ENCODE measurements at places on chromosomes 16 and 17. TPM values are rescaled to one million over a fixed set of nuclear protein-coding genes. Genes with fewer than 3 reads are reported as not detected.

NPIPA1 gene
- 167 TPM for polyA plus RNA-seq

HSPB9 gene
- polyA plus RNA-seq: 0.12 TPM

CCL7 gene
- not detected for polyA plus RNA-seq

DNA sequence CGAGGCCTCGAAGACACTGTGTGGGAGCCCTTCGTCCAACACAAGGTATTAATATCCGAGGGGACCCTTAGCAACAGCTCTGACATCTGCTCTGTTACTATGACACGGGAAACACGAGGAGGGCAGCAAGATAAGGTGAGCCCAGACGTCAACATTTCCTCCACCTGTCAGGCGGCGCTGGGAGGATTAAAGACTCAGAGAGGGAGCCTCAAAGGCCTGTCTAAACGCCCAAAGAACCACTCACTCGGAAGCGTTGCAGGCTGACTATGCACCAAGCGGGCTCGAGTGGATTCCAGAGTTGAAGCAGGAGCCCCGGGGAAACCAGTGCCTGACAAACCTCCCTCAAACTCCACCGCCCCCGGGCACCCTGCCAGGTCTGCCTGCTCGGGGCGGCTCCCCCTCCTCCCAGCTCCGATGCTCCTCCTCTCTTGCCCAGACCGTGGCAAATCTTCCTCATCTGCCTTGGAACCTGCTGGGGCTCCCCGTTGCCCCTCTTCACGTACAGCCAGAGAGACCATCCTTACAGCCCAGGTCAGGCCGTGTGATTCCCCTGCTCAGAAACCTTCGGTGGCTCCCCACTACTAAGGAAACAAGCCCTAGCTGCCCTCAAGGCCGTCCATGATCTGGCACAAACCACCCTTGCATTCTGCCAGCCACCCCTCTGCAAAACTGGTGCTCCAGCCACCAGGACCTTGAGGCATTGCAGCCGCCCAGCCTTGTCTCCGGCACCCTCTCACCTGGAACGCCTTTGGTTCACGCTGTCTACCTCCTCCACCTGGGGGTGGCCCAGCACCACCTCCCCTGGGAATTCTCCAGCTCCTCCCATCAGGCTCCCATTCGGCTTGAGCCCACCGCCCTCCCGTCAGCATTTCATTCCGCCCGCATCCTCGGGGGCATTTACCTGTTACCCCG lies 16.2 kb downstream of the RPH3AL start:
- no peak for DNase-seq

DNA sequence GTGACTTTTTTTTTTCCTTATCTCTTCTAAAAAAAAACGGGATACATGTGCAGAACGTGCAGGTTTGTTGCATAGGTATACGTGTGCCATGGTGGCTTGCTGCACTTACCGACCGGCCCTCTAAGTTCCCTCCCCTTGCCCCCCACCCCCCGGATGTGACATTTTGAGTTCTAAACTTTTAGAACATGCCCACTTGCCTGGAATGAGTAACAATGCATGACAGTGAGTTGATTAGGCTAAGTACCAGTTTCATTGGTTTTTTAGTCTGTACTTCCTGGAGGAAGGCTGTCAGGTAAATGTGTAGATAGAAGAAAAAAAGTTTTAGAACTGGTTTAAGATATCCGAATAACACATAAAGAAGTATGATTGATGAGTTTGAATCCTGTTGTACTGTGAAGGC lies 4.0 kb downstream of the BPTF start:
- DNase-seq: no peak

DNA sequence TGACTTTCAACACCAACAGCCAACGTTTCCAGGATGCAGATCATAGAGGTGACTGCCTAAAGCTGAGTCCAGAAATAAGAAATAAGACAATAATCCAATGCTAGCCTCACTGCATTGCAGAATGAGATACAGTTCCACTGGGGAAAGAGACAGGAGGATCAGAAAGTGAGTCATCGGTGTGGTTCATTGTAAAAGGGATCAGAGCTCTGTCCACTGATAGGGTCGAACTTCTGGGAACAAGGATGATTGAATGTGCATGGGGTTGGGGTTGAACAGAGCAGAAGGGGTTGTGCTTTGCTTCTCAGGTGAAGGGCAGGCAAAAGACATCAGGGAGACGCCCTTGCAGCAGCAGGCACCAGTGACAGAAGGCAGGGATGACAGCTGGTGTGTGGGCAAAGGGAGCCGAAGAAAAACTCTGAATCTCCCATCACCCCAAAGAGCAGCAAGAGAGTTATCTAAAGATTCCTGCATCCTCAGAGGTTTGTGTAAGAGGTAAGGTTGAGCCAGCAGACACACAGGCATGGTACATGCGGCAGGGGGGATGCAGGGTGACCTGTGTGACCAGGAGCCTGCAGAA lies 16.4 kb downstream of the CLEC10A start:
- no peak for DNase-seq

GRCh38 chr17:49455272-49455861 lies 39.7 kb upstream of the NGFR start:
- no peak for DNase-seq

DNA sequence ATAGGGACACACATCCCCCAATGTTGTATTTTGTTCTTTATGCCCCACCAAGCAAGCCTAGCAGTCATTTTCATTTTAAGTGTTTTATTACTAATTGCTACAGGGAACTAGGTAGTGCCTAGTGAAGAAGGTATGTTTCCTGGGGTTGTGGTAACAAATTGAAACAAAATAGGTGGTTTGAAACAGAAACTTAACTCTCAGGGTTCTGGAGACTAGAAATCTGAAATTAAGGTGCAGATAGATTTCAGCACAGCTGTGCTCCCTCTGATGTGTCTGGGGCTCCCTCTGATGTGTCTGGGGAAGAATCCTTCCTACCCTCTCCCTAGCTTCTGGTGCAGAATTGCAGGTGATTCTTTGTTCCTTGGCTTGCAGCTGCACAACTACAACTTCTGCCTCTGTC lies 390.1 kb downstream of the ZFHX3 start:
- DNase-seq: no peak

DNA sequence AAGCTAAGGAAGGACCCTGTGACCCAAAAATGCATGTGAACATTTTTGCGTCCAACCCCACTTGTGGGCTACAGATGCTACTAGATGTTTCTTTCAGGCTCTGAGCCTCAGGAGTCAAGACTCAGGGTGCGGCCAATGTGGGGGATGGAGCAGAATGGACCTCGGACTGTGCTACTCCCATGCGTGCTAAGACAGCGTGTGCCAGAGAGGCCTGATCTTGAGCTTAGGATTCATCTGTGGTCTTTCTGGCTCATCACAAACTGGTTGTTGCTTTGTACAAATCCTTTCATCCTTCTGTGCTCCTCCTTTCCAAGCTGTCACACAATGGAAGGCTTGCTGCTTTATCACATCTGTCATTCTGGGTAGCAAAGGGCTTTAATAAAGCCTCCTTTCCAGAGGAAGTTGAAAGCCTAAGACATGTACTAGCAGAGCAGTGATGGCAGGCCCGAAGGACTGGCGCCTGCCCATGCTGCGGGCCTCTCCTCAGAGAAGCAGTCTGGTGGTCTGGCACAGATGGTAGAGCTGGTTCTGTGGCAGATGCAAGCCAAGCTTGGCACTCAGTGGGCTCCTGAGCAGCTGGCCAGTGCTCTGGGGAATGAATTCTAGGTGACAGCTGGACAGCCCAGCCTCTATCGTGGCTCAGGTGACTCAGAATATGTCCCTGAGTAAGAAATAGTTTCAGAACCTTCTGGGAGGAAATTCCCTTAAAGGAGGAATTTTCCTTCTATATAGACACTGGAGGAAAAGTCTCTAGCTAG lies 27.8 kb downstream of the COG4 start:
- no peak for DNase-seq
